ENCODE measurements at places on chromosomes 6 and 20.
A peak's percentile ranks its signal among the peaks of the same experiment; 100 is the strongest.

- DNase-seq, result no peak
Observed at GRCh38 chr6:118223316-118223715, 316.3 kb downstream of the SLC35F1 start.

GRCh38 chr6:160791981-160792418 lies 90.0 kb downstream of the PLG start:
- DNase-seq, result no peak

DNA sequence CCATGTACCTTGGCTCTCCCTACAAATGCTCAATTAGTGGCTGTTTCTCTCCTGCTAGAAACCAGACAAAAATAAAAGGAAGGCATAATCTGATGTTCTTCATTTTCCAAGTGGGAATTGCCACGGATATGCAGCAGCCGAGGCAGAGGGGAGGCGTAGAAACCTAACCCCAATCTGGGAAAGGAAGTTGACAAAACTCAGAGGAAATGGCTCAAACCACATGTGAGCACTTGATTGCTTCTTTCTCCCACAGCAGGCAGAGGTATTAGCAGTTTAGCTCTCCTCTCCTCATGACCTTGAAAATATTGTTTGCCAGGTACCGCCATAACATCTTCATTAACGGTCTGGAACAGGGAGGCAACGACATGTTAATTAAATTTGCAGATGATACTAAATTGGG lies 3.8 kb upstream of the MLN start:
- DNase-seq, result peak; percentile 18

DNA sequence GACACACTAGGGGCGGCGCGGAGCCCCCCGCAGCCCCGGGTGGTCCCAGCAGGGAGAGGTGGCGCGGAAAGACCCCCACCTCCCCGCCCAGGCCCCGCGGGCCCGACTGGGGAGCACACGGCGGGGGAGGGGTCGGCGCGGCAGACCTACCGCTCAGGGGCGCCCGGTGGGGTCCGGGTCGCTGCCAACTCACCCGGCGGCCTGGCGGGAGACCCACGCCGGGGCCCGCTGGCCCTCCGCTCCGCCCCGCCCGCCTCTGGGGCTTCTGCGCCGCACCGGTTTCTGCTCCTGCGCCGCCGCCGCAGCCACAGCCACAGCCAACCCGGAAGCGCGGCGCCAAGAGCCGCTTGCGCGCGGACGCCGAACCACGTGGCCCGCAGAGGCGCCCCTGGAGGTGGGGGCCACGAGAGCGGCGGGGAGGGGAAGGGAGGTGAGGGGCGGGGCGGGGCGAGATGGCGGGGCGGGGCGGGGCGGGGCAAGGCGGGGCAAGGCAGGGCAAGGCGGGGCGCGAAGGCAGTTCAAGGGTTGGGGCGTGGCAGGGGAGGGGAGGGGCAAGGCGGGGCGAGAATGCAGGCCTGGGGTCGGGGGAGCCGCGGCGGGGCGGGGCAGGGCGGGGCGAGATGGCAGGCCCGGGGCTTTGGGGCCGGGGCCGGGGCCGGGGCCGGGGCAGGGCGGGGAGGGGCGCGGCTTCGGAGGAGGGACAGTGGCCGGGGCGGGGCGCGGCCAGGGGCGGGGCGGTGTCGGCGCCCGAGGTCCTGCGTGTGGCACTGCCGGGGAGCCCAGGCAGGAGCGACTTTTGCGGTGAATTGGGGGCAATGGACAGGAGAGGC lies at the start of gene ZBTB24:
ZBTB24 (minus strand) TSS at position 315 of the 830 bp plus-strand sequence. CDS start 1,193 bp downstream, outside the sequence.
- peak; percentile 97 for DNase-seq

DNA sequence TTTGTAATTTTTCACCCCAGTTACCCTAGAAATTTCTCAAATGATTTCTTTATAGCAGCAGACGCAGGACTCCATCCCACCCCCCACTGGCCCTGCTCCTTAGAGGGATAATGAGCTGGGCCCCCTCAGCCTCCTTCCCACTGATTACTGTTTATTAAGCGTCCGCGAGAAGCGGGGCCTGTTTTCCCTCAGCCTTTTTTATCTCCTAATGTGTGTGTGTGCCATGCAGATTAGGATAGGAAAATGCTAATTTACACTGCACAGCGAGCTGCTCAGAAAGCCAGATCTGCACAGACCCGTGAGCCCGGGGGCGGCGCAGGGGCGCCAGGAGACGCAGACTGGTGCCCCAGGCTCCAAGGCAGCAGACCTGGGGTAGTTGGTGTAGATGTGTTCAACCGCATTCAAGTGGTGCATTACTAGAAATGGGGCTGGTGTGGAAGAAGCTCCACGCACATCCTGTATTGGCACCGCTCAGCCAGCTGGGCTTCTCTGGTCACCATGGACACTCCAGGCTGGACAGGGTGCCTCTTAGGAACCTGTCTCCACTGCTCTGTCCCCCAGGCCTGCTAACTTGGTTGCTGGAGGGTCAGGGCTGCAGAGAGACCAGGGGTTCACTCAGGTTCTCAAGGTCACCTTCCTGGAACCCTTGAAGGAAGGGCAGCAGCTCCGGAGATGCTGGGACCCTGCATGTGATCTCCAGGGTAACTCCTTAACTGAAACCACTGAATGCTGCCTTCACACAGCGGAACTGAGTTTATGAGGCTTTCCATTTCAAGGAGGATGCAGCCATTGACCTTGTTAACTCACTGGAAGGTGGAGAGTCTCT lies 256.3 kb downstream of the ERMARD start:
- no peak for DNase-seq

DNA sequence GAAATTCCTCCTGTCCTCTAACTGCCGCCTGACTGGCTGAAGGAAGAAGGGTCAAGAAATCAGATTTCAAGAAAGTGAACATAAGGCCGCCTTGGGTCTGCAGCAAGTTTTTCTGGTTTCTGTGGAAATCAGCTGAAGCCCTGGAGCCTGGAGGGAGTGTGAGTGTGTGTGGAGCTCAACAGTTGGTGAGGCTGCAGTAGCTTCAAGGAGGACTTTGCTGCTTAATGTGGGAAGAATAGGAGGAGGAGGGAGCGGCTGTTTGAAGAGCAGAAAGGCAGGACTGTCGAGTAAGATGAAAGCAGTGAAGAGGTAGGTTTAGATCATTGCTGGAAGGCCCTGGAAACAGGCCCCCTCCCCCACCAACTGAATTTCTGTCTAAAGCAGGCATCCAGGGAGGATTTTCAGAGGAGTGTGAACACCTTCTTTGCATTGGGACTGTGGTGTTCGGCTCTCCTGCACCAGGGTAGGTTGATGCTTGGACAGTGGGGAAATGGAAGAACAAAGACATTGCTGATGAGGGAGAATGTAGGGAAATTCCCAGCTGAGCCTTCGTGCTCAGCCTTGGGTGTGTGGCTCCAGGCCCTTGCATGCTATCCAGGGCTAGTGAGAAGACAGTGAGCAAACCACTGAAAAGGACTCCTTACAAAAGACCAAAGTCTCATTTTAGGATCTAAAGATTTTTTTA lies 79.5 kb upstream of the VSTM2L start:
- peak; percentile 28 for DNase-seq

GRCh38 chr6:49430187-49430586 lies 32.9 kb downstream of the MMUT start:
- no peak for DNase-seq

DNA sequence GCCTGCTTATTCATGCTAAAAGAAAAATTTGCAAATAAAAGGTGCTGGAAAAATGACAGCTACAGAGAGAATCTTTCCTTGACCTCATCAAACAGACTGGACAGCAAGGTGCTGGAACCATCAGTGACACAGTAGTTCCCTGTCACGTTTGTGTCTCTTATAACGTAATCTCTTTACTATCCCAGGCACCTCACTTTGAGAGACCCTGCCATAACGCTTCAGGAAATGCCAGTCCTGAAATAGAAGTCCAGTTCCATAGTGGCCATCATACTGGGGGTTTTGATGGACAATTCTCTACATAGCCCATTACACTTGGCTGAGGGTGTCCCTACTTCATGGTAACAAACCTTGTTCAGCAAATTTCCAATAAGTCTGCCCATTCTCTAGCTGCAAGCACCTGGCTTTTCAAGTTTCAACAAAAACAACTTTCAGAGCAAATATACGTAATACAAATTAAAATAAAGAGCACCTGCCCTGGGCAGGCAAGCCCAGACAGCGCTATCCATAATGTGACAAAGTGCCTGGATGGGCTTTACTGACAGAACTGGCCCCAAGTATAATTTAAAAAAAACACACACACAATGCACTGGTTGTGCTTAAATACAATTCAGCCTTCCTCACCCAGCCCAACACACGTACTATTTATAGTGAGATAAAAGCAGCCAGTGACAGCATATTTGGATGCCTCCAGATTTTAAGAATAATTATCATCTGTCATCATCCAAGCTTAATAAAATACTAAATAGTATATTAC lies 38.7 kb downstream of the CNKSR3 start:
- DNase-seq, result no peak

Measured in suppressor macrophage treated with lipopolysaccharide for 1 hour (primary cell).